Lung microvascular endothelial cell (primary cell): ENCODE measurements at places on chromosomes 4 and X. TPM values are rescaled to one million over a fixed set of nuclear protein-coding genes. Genes with fewer than 3 reads are reported as not detected.
A peak's percentile ranks its signal among the peaks of the same experiment; 100 is the strongest.

DNA sequence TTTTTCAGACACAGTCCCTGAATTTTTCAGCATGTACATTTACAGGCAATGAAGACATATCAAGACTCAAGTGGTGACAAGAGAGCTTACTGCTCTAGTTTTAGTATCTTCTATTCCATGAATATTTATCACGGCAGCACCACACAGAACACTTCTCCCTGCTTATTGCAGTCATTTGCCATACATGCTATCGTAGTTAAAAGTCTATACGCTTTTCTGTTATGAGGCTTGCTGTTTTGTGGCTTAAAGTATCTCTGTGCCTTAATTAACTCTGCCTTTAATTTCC lies 65.4 kb upstream of the GK2 start:
- no peak for DNase-seq

DNA sequence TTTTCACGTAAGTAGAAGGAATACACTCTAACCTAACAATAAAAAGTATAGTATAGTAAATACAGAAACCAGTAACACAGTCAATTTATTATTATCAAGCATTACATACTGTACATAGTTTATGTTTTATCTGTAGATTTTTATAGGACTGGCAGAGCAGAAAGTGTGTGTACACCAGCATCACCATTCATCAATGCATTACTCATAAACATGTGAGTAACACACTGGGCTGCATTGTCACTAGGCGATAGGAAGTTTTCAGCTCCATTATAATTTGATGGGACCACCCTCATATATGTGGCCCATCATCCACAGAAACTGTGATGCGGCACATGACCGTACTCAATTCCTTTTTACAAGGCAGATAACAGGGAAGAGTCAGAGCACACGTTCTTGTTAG lies 137.8 kb upstream of the RBPJ start:
- DNase-seq: no peak

DNA sequence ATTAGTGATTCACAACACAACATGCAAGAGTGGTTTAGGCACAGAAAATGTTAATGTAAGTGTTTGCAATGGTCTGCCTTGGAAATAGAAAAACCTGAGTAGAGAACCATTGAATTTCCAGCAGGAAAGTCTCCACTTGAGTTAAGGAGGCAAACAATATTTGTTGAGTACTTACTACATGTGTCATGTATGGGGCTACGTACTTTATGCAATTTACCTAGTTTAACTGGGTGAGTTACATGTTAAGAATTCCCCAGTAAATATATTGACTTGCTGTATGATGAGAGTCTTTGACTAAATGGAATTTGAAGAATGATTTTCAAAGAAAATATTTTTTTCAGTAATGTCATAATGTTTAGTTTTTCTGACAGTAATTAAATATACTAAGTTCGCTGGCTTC lies 7.8 kb upstream of the NPNT start:
- DNase-seq: no peak

- peak; percentile 13 for DNase-seq
Measured at GRCh38 chr4:147799986-147800555, 68.2 kb downstream of the ARHGAP10 start.

DNA sequence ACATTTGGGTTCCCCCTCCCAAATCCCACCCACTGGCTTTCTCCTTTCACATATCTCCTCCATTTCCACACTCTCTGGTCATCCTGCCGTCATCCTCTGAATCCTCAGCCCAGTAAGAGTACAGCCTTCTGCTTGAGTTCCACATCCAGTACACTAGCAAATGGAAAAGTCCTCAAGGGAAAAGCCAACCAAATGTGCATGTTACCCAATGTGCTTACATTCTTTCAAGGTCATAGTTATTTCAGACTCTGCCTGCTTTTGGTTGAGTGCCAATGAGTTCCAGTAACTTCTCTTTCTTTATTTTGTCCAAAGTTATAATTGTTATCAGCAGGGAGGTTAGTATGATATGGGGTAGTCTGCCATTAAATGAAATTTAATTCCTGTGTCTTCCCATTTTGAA lies 78.1 kb downstream of the SRPX start:
- no peak for DNase-seq

DNA sequence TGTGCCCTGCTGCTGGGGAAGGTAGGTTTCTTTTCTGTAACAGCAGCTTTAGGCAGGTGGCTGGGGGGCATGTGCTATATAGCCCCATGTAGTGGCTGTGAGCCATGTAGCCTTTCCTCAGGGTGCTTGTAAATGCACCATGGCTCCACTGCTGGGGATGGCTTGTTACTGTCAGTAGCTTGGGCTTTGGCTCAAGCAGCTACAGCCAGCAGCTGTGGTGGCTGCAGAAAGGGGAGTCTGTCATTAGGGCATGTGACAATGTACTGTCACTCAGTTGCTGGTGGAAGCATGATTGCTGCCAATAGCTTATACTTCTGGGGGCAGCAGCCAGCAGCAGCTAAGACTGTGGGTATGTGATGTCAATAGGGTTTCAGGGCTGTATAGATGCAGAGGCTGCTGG lies 33.9 kb upstream of the DDIT4L start:
- no peak for DNase-seq

GRCh38 chrX:46876901-46877300 lies 35.3 kb upstream of the JADE3 start:
- DNase-seq: no peak

DNA sequence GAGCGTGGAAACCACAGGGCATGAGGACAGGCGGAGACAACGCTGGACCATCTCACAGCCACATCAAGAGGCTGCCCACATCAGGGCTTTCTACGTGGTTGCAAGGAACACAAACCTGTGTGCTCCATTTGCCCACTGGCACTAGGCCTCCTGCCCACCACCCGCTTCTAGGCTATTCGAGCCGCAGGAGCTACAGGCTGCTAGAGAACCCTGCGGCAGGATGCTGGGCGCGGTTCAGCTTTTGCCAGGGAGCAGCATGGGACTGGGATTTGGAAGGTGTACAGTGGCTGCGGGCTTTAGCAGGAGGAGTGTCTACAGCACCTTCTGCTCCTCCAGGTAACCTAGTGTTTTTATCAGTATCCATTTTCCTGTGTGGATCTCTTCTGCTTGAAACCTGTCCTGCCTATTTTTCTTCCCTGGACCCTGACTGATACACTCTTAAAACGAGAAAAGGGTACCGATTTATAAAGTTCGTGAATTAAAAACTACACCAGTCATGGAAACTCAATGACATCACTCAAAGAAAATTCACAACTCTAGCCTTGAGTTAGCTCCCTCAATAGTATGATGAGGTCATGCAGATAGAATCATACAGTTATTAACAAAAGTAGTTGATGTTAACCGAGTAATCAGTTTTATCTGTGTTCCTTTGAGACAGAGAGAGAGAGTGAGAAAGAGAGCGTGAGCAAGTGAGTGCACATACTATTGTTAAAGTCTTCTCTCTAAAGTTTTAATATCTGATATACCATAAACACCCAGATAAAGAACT lies 12.8 kb downstream of the NOP14 start:
- DNase-seq: no peak

GRCh38 chr4:111360906-111361305 lies 738.0 kb upstream of the PITX2 start:
- no peak for DNase-seq

DNA sequence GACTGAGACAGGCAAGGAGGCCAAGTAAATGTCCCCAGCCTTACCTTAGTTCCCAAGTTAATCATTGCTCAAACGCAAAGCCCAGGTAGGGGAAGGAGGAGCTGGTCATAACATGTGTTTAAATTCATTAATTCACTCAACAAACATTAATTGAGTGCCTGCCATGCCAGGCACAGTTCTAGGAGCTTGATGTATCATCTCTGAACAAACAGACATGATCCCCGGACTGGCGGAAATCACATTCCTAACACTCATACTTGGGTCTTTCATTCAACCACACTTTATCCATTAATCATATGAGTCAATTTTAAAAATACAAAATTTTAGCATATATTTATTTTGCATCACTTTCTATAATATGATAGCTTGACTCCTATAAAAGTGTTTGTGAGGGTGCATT lies 335.3 kb upstream of the NOCT start:
- no peak for DNase-seq

- no peak for DNase-seq
Measured at GRCh38 chr4:55538531-55538930, 8.2 kb downstream of the CLOCK start.

- no peak for DNase-seq
Measured at GRCh38 chr4:167779280-167779679, 313.1 kb upstream of the ANXA10 start.

DNA sequence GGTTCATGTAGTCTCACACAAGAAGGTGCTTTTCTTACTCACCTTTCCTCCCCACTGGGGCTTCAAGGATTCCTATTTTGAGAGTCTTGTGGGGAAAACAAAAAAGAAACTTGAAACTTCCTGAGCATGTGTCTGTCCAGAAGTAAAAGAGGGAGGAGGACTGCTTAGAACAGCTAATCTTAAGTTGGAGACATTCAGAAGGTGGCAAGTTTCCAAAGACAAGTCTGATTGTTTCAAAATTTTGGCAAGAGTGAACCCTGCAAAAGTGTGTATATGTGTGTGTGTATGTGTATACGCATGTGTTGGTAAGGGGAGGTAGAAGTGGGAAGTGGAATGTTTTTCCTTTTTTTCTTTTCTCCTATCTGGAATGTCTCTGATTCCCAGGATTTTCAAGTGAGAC lies 189.0 kb upstream of the FRMPD4 start:
- DNase-seq: no peak

- no peak for DNase-seq
Measured at GRCh38 chrX:39581411-39581810, 516.3 kb downstream of the BCOR start.

- DNase-seq: no peak
Measured at GRCh38 chrX:47502316-47503125, 19.5 kb upstream of the ZNF41 start.

GRCh38 chrX:1529756-1530155 lies 7.2 kb downstream of the P2RY8 start:
- no peak for DNase-seq

DNA sequence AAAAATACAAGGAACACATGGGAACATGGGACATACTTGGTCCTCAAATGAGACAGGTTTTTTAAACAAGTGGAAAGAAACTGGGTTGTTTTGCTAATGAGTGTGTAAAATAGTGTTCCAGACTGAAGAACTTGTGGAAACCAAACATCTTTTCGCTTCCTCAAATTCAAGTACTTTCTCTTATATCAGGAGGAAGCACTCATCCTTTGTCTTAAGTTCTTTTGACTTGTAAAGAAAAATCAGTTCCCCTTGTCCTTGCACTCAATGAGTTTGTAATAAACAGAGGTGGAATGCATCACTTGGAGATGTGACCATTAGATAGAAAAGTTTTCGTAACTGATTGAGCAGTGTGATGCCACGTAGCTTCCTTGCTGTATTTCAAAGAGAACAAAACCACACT lies 101.1 kb downstream of the PHOX2B start:
- DNase-seq: no peak

DNA sequence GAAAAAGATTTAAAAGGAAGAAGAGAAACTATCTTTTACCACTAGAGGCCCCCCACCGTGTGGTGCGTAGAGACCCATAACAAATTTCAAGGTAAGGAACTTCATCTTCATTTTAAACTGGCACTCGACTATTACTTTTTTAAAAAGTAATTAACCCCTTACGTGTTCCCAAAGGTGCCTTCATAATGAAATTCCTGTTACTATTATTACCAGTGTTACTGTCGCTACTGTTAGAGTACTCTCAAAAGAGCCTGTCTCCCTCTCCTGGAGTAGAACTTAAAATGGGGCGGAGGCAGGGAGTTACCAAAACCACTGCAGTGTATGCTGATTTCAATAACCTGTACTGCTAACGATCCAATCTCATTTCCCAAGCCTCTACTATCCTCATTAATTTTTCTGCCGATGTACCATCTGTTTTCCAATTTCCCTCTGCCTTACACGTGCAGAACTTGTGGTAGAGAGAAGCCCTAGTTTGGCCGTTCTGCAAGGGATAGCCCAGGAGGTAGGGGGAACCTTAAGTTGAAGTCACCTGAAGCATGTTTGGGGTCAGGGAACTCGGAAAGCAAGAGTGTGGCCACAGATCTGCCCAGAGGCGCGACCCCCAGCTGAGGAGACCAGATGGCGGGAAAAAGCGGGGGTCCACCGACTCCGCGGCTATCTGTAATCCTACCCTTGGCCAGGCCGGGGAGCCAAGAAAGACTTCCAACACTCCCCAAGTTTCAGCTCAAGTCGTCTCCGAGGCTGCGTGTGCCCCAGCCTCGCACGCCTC lies 720 bp upstream of the STK26 start:
- DNase-seq: no peak

GRCh38 chr4:10584042-10584441 lies 100.5 kb downstream of the CLNK start:
- DNase-seq: peak; percentile 81

- no peak for DNase-seq
Measured at GRCh38 chr4:71494539-71494938, 155.7 kb downstream of the SLC4A4 start.

DNA sequence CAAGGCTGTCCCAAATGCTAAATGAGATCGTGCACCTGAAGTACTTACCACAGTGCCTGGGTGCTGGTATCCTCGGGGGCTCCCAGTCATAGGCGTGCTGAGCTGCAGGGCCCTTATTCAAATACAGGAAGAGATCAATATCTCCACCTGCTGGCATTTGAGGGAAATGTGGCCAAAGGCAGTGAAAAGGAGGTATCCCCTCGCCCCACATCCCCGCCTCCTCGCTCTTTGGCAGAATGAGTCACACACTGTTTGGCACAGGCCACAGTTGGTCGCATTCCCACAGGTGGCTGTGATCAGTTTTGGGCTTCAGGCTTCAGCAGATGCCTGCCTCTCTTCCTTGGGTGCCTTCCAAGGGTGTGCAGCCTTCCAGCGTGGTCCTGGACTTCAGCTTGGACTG lies 28.4 kb downstream of the ZNF185 start:
- peak; percentile 68 for DNase-seq

LPAR4 gene
- total RNA-seq: under 0.01 TPM in 1 of 2 replicates, not detected in the other

NHS gene
- under 0.01 TPM in 2 replicates for total RNA-seq

UCP1 gene
- not detected in 2 replicates for total RNA-seq

ZXDB gene
- 5.0 and 6.9 TPM in 2 replicates for total RNA-seq

MTTP gene
- total RNA-seq: not detected in 2 replicates

IL15 gene
- 0.87 and 1.2 TPM in 2 replicates for total RNA-seq

HMX1 gene
- not detected in 2 replicates for total RNA-seq
